ENCODE measurements at places on chromosomes 5 and 9. TPM values are rescaled to one million over a fixed set of nuclear protein-coding genes. Genes with fewer than 3 reads are reported as not detected.

Gene SLC22A4
- 1.6 TPM for total RNA-seq

Gene FOXE1
- not detected for total RNA-seq

Gene BHMT
- total RNA-seq = 0.11 TPM

Gene PLEKHG4B
- not detected for total RNA-seq

Gene BARX1
- total RNA-seq = not detected

Gene LHX3
- total RNA-seq = not detected

DNA sequence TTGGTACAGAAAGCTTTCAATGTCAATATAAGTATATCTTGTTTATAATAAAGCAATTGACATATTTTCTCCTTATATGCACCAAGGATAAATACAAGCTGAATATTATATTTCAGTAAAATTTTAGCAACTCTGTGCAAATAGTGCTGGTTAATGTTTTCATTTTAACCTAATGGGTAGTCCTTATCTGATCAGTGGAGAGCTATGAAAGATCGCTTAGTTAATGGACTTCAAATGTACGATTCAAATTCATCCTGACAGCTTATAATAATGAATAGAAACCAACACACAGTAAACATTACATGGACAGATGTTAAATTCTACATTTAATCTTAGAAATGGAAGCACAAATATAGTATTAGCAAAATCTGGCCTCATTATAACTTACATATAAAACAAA, 1495.2 kb upstream of the C9orf72 start:
- DNase-seq = no peak

DNA sequence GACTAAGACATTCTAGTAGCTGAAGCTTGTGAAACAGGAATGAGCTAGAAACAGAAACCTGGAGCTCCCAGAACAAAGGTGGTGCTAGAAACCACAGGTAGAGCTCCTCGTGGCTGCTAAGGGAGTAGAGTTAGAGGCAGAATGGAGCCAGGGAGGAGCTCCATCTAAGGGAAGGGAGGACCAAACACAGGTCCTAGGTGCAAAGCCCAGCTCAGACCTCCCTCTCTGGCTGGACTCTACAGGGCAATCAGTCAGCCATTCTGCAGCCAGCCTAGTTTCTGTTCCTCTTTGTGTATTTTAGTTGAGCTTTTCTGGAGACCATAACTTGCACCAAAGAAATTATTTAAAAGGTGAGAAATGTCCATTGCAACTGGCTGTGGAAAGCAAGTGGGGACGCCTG, 70.4 kb downstream of the CRB2 start:
- DNase-seq = no peak

- DNase-seq = no peak
Observed at GRCh38 chr5:133694181-133694831, 82.0 kb upstream of the FSTL4 start.

- no peak for DNase-seq
Observed at GRCh38 chr9:77697238-77697984, 49.3 kb upstream of the GNA14 start.

- no peak for DNase-seq
Observed at GRCh38 chr5:106423109-106423897, 1247.4 kb downstream of the EFNA5 start.

- DNase-seq = peak; percentile 66
Observed at GRCh38 chr5:10761933-10762775, 1.1 kb upstream of the DAP start.

- peak; percentile 24 for DNase-seq
Observed at GRCh38 chr5:1215320-1216096, 9.7 kb upstream of the SLC6A18 start.

- no peak for DNase-seq
Observed at GRCh38 chr9:134385915-134386314, 59.7 kb downstream of the RXRA start.

- no peak for DNase-seq
Observed at GRCh38 chr5:135194126-135194488, 160.1 kb upstream of the PITX1 start.

DNA sequence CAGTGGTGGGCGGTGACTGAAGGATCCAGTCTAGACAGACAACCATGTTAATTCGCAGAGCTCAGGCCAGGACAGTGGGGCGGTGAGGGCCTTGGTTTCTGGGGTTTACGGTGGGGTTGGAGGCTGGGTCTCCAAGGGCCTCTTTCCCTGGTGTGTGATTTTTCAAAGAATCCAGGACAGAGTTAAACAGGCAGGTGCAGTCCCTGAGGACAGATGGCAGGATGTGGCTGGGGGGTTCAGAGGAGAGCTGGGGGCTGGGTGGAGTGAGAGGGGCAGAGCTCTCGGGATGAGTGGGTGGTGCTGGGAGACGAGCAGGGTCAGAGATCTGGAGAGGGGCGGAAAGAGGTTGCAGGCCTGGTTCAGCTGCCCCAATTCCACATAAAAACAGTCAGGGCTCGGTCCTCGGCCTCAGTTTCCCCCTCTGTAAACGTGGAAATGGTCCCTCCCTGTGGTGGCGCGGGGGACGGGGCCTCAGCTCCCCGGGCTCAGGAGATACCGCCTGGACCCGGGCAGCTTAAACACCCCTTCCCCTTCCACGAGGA, 145.9 kb downstream of the GAPVD1 start:
- DNase-seq = no peak

- peak; percentile 85 for DNase-seq
Observed at GRCh38 chr5:850511-851006, at the start of gene ZDHHC11. TSS of gene ZDHHC11 (minus strand) at chr5:850986. CDS start at chr5:850602, 384 bp downstream.

DNA sequence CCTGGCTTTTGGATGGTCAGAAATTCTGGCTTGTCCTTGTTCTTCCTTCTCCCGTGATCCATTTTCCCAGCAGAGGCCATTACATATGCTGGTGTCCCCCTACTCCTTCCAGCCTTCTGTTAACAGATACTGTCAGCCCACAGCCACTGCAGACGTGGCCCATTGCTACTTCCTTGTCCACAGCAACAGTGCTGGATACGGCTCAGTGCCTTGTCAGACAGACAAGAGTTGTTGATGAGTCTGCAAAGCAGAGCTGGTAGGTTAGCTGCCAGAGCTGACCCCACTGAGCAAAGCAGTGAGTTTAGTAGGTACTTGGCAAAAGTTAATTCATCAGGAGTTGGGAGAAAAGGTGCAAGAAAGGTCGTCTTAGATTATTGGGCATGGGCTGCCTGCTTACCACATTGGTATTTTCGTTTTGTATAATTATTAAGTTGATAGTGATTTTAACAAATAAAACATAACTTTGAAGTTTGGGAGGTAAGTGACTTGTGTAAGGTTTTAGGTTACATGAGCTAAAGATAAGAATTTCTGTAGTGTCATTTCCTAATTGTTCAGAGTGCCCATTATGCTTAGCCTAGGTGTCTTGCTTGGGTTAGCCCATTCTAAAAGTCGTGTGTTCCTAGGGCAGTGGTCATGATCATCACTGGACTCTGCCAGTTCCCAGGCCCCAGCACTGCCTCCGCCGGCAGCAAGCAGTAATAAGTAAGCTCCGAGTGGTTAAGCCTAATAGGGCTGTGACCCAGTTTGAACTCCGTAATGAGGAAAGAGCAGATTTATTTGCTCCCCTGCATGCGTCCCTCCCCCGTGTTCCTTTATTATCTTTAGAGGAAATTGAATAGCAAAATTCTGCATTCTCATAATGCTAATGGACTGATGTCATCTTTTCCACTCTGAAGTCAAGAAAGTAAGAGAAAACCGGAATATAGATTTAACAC, 292.0 kb downstream of the FANCC start:
- DNase-seq = peak; percentile 76

Measured in Right ventricle myocardium superior (tissue), 1 donor.